Upper lobe of left lung (tissue), 6 donors: ENCODE measurements at places on chromosomes 12 and 14. TPM values are rescaled to one million over a fixed set of nuclear protein-coding genes. Genes with fewer than 3 reads are reported as not detected.

DNA sequence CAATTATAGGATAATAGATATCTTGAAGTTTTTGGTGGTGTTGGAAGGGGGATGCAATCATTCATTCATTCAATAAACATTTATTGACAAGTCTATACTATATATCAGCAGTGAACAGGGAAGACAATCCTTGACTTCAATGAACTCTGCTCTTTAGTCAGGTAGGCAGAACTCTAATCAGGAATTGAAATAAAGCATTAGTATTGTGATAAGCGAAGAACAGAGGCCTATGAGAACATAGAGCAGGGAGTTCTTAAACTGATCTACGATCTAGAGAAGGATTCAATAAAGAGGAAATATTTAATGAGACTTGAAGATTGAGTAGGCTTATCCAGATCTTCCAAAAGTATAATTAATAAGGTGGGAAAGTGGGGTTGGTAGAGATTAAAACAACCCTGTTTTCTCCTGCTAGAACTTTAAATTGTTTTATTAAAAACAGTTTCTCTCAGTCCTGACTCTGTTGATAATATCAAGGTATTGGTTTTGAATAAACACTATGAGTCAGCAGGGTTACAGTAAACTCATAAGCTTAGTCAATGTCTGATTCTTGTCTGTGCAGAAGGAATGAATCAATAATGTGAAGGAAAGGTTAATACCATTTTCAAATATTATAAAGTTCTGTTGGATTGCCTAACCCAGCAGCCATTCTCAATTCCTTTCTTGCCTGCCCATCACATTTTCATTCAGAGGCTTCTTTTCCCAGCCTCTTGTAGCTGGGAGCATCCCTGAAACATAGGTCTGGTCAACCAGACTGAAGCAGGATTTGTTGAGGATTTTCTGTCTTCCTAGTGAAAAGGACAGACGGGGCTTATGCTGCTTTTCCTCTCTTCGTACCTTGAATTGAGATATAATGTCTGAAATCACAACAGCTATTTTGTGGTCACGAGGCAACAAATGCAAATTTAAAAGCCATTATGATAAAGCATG is 38.9 kb upstream of the KTN1 start:
- no peak for DNase-seq

DNA sequence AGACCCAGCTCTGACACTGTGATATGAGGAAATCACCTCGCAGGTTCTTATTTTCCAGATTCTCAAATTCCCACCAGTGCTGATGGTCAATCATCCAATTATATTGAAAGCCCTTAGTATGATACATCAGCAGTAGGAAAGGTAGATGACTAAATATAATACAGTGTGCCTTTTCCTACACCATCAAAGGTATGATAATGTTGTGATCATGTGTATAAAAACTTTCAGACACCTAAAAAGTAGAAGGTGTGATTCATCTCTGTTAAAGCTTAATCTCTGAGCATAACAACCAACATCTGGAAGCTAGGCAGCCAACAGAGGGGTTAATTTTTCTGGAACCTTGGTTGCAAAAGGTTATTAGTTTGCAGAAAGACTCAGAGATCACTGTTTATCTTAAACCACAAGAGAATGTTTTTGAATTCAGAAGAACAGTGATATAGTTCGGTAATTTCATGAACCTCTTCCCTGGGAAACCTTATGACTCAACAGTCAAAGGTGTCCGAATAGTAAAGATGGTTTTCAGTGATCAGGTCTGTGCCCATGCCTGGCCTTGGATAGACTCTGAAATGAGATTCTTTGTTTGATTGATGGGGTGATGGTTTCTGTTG is 122.5 kb downstream of the ETV6 start:
- DNase-seq: no peak

DNA sequence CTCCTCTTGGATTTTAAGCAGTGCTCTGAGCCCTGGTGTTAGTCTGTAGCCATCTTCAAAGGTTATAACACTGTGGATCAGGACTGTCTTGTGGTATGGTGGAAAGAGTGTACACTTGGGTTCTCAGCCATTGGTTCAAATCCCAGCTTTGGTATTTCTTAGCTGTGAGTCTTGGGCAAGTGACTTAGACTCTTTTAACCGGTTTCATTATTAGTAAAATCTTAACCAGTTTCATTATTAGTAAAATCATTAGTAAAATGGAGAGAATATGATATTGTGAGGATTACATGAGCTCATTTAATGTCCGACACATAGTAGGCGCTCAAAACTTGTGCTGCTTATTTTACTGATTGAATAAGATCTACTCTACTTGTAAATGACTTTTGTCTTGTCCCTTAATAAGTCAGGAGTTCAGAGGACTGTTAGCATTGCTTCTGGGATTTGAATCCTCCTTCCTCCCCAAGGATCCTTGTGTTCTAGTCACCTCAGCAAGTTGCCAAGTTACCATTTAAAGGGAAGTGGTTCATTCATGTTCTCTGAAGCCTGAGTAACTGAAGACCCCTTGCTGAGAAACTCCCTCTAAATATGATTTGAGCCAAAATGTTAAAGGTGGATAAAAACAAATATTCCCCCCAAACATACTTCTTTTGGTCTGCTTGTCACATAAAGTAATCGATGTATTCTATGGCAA is 12.4 kb downstream of the TTLL5 start:
- no peak for DNase-seq

ARL1 gene
- total RNA-seq: 54.7 TPM

- no peak for DNase-seq
Measured at GRCh38 chr12:39464976-39465695, 22.2 kb upstream of the KIF21A start.

GRCh38 chr14:90294872-90295271 is 36.9 kb downstream of the NRDE2 start:
- no peak for DNase-seq

APOLD1 gene
- 12.8 TPM for total RNA-seq

EIF2B2 gene
- total RNA-seq: 40.7 TPM

CHGA gene
- total RNA-seq: not detected

DNA sequence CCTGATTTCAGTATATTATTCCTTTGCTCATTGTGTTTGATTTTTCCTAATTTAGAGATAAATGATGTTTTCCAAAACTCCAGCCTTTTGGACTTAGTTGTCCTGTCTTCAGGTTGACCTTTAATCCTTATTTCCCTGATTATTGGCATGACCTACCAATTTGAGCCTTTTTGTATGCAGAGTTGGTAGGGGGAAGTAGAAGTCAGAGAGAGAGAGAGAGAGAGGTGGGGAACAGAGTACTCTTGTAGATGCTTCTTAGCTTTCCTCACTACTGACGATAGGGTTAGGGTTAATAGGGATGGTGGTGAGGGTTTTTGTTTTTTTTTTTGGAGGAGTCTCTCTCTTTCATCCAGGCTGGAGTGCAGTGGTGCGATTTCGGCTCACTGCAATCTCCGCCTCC is 38.6 kb downstream of the TBC1D15 start:
- no peak for DNase-seq

MSRB3 gene
- total RNA-seq: 76.3 TPM

GRCh38 chr12:108622421-108622820 is 11.3 kb downstream of the SELPLG start:
- DNase-seq: no peak

GRCh38 chr14:95327558-95328374 is 8.1 kb upstream of the CLMN start:
- no peak for DNase-seq

GYS2 gene
- total RNA-seq: 0.55 TPM

LTB4R gene
- 24.4 TPM for total RNA-seq

- no peak for DNase-seq
Measured at GRCh38 chr12:75996861-75997447, 34.6 kb downstream of the PHLDA1 start.

ORMDL2 gene
- total RNA-seq: 18.3 TPM

DNA sequence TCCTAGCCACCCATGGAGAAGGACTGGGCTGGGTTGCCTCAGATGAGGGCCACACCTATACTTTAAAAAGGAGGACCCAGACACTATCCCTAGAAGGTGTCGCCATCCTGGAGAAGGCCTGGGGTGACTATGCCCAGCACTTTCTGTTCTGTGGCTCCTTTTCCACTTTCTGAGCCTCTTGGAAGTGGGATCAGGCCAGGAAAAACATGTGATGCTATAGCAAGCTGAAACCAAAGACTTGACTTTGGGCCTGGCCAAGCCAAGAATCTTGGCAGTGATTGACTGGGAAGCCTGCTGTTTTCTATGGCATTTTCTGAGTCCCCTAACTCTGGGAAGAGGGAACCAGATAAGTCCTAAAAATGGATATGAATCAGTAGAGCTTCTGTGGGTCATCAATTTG is 332.3 kb downstream of the ZFP36L1 start:
- no peak for DNase-seq

PIWIL1 gene
- total RNA-seq: not detected

GRCh38 chr12:52698651-52699340 is 4.5 kb downstream of the KRT77 start:
- no peak for DNase-seq

GRCh38 chr12:109999983-110000505 is 814 bp downstream of the ANKRD13A start:
- no peak for DNase-seq

DNA sequence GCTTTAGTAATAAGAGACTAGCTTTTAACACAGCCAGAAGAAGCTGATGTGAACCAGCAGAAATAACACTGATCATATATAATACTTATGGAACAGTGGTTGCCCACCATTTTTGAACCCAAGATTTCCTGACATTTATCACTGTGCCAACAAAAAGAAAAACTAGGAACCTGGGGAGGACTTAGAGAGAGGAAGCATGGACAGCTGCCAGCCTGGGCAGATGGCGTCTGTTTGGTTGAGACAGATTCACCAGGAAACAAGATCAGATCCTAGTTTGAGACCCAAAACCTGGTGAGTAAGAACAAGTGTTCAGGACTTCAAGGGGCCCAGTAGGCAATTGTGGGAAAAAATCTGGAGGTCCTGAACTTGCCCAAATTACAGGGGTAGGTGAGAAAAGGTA is 95.3 kb downstream of the BICD1 start:
- no peak for DNase-seq

DNA sequence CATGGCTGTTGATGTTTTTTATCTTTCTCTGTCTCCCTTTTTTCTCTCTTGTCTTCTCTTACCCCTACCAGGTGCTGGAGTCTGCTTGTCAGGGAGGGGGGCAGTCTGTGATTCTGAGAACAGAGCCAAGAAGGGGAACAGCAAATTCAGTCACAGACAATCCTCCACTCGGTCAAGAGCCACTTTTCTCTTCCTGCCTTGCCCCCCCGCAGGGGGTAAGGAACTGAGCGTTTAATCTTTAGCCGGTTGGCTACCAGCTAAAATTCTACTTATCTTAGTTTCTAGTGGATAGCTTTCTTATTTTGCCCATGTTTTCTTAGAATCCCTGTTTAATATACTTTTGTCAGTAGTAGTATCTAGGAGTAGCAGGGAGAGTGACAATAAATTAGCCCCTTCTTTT is 1.9 kb downstream of the RIMKLB start:
- DNase-seq: no peak

DNA sequence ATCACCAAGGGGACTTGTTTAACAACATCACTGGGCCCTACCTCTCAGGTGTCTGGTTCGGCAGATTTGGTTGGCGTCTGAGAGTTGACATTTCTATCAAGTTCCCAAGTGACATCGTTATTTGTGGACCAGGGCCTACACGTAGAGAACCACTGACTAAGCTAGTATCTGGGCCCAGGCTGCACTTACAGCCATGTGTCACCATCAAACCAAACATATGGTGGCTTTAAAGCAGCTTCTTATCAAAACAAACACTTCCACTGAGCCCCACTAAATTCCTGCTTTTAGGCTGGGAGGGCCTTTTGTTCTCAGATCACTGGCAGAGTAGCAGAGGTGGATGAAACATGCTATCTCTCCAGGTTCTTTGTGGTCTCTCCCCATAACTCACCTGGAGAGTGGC is 220.5 kb downstream of the PELI2 start:
- no peak for DNase-seq

GRCh38 chr14:70641548-70642302 is at the start of gene TTC9:
Gene TTC9, plus strand, starts transcription at chr14:70641916. Its CDS starts 214 bp downstream, at chr14:70642130.
- DNase-seq: peak; percentile 92

DNA sequence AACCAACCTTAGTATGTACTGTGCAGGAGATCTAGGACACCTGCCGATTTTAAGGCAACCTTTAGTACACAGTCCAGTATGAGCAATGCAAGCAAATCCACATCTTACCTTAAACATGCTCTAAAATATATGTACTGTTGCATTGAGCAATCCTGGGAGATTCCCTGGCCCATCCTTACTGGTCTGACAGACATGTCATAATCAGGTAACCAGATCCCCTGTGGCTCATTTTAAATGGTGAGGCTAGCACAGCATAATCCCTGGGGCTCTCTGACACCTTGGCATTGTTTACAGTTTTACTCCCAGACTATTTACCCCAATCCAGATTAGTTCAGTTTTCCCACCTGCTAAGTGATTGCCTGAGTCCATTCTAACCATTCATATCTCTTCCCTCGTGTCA is 15.1 kb downstream of the BMAL2 start:
- no peak for DNase-seq

GRCh38 chr14:61746881-61747280 is 15.3 kb upstream of the SNAPC1 start:
- no peak for DNase-seq

CLEC4D gene
- not detected for total RNA-seq

IL22 gene
- total RNA-seq: not detected

- peak; percentile 59 for DNase-seq
Measured at GRCh38 chr12:130956456-130957303, 3.0 kb downstream of the ADGRD1 start.

EFS gene
- 10.2 TPM for total RNA-seq

DNA sequence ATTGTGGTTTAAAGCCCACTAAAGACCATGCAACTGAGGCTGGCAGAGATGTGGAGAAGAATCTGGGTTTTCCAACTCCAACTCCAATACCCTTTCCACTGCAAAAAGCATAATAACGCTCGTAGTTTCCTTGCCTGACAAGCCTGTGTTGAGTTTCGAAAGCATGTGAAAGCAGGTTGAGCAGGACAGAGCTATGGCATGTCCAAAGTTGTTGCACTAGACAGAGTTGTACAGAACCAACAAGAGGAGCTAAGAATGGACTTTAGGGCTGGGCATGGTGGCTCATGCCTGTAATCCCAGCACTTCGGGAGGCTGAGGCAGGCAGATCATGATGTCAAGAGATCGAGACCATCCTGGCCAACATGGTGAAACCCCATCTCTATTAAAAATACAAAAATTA is 572.0 kb upstream of the TBX3 start:
- no peak for DNase-seq

DNA sequence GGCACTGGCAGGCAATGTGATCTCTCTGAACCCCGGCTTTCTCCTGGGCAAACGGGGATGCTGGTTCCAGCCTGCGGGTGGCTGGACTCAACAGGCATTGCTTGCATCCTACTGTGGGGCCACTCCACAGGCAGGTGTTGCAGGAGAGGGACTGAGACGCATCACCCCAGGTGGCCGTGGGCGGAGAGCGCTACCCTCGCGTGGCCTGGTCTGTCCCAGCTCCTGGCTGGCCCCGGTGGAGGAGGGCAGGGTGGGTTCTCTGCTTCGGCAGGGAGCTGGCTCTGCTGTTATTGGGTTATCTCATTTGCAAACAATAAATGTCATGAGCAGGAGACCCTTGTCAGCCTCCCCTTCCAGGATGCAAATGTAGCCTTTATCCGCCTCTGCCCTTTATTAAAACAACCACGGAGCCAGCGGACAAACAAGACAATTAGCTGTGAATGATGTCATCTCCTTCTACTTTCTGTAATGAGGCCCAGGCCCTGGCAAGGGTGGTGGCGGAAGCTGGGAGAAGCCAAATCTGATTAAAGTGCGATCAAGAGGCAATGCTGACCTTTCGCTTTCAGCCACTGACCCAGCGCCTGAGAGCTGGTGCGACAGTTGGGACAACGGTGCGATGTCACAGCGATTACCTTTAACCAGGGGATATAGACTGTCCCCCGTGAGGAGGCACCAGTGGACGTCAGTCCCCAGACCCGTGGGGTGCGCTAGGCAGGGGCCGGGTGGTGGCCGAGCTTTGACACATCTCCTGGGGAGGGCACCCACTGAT is 161.8 kb downstream of the KIF26A start:
- DNase-seq: peak; percentile 63

PGF gene
- 0.89 TPM for total RNA-seq
